ENCODE measurements at places on chromosomes 12 and 14.

DNA sequence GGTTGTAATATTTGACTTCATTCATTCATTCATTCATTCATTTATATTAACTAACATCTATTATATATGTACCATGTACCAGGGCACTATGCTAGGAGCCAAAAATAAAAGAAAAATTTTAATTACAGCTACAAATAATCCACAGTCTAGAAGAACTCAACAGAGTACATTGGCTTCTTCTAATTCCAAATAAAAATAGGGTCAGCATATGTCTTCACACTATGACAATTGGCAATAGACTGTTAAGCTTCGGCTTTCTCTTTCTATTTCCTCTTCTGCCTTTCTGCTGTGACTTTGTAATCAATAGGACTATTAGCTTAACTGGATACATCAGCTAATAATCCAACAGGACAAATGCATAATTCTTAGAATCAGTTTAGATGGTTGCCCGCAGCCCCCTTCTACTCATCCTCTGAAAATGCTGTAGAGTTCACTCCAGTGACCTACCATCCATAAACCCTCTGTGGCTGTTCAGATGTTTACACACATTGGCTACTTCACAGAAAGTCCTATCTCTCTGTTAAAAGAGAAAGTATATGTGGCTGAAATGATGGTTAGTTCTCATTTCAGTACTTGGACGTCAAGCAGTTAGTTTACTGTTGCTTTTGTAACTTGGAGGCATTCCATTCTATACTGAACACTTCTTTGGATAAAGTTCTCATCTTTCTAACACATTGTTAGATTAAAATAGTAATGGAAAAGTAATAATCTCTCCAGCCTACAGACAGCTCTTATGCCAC is 445.5 kb upstream of the GARIN6 start:
- DNase-seq, result no peak

- DNase-seq, result peak; percentile 72
Observed at GRCh38 chr12:52870361-52871290, 21.8 kb upstream of the KRT78 start.

GRCh38 chr12:53989227-53990113 is 4.5 kb downstream of the HOXC10 start:
- DNase-seq, result no peak

- no peak for DNase-seq
Observed at GRCh38 chr12:40149673-40150260, 43.9 kb upstream of the SLC2A13 start.

DNA sequence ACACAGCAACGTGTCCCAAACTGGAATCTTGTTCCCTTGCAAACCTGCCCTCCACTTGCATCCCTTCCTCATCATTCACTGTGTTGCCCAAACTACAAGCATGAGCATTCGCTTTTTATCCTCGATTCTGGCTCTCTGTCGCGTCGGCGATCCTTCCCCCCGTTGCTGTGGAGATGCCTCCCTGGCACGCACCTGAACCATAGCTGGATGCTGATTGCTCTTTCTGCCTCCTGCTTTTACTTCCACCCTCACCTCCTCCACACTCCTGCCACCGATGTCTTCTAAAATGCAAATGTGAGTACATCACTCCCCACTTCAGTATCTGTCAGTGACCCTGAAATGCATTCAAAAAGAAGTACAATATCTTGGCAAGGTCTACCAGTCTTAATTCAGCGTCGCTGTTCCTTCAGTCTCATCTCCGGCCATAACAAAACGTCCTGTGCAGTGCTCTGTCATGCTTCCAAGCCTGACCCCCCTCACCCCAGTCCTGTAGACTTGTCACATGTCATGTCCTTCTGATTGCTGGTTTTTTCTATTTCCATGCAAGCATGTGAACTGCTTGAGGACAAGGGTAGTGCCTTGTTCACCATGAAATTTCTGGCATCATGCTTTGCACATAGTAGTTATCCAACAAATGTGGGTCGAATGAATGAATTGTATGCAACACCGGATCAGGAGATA is 2.5 kb upstream of the PPP2R5C start:
- no peak for DNase-seq

Measured in neural crest cell (in vitro differentiated cells).